ENCODE measurements at places on chromosomes 2 and 18. TPM values are rescaled to one million over a fixed set of nuclear protein-coding genes. Genes with fewer than 3 reads are reported as not detected.

DSEL gene
- 0.53 TPM for total RNA-seq

IL1R2 gene
- 1.0 TPM for total RNA-seq

RAPH1 gene
- total RNA-seq, result 6.5 TPM

OSBPL1A gene
- total RNA-seq, result 20.0 TPM

ZNF396 gene
- total RNA-seq, result 0.75 TPM

VIL1 gene
- 0.27 TPM for total RNA-seq

PRSS56 gene
- total RNA-seq, result 0.12 TPM

RUFY4 gene
- total RNA-seq, result not detected

CAPN14 gene
- not detected for total RNA-seq

GBX2 gene
- total RNA-seq, result 2.9 TPM

ADI1 gene
- 55.0 TPM for total RNA-seq

CCBE1 gene
- 13.2 TPM for total RNA-seq

BMP10 gene
- not detected for total RNA-seq

ARHGAP28 gene
- total RNA-seq, result 0.05 TPM

CCDC148 gene
- 0.35 TPM for total RNA-seq

DLX2 gene
- total RNA-seq, result 0.63 TPM

EGR4 gene
- 0.19 TPM for total RNA-seq

CD226 gene
- total RNA-seq, result 0.15 TPM
